Stimulated activated CD4-positive, alpha-beta T cell treated with anti-CD3 and anti-CD28 coated beads, Interleukin-1b, Interleukin-23, amount 100 ng/mL, for 24 hours (primary cell): ENCODE measurements at places on chromosomes 13 and 19.

- no peak for DNase-seq
These were observed 6.7 kb upstream of the MYCBP2 start for GRCh38 chr13:77333594-77333993.

DNA sequence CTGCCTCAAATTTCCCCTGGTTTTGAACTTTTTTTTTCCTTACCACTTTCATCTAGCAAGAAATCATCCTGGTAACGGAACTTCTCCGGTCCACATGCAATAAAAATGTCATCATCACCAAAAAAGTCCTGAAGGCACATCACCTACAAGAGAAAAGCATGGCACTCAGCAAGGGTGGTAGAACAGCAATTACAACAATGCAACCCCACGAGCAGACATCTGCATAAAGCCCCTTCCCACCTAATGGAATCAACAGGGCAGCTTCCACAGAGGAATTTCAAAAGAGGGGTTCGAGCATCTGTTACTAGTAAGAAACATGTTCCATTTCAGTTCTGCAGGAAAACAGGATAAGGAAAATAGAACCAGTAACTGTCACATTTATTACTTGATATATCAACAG, 183.9 kb downstream of the DCLK1 start:
- no peak for DNase-seq

- DNase-seq, result no peak
These were observed 31.7 kb upstream of the USP29 start for GRCh38 chr19:57088133-57088532.

- DNase-seq, result no peak
These were observed 2.4 kb downstream of the GADD45B start for GRCh38 chr19:2478278-2478755.
